ENCODE measurements at places on chromosomes 7 and 10. TPM values are rescaled to one million over a fixed set of nuclear protein-coding genes. Genes with fewer than 3 reads are reported as not detected.

FKBP9 gene
- 154 TPM for total RNA-seq

KLF14 gene
- under 0.01 TPM for total RNA-seq

GRCh38 chr7:79132844-79133451 lies 320.5 kb downstream of the MAGI2 start:
- no peak for DNase-seq

GRCh38 chr10:115710136-115710535 lies 562.9 kb downstream of the GFRA1 start:
- no peak for DNase-seq

MEIG1 gene
- not detected for total RNA-seq

DNA sequence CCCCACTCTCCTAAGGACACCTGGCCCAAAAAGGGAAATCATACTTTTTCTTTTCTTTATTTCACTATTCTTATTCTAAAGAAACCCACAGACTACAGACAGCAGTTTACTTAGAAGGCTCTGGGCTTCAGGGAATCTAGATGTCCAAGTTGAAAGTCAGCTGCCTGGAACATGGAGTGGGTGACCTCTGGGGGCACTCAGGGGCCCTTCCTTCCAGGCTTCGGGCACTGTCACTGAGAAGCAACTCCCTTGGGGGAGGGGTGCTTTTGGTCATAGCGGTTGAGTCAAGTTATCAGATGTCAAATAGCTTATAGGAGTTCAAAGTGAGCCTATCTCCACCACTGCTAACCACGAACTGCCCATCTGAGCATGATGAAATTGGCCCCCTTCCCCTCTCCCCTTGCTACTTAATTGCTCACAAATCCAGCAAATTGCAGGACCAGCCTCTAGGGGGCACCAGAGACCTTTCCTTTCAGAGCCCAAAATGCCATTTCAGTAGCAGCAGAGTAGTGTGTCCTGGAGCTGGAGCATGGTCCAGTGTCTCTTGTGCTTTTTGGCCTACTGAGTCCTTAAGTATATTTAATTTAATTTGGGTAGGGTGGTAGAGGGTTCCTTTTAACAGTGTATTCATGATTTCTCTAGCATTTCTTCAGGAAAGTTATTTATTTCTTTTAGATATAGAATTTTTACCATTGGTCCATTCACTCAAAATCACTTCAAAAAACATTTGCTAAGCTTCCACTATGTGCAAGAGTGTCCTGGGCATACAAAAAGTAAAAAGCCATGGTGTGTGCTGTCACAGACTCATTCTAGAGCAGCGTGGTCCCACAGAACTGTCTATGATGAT lies 463.8 kb downstream of the KCNMA1 start:
- peak; percentile 74 for DNase-seq
